ENCODE measurements at places on chromosomes 5 and 9.

GRCh38 chr5:107594253-107595045, 76.3 kb downstream of the EFNA5 start:
- DNase-seq: no peak

DNA sequence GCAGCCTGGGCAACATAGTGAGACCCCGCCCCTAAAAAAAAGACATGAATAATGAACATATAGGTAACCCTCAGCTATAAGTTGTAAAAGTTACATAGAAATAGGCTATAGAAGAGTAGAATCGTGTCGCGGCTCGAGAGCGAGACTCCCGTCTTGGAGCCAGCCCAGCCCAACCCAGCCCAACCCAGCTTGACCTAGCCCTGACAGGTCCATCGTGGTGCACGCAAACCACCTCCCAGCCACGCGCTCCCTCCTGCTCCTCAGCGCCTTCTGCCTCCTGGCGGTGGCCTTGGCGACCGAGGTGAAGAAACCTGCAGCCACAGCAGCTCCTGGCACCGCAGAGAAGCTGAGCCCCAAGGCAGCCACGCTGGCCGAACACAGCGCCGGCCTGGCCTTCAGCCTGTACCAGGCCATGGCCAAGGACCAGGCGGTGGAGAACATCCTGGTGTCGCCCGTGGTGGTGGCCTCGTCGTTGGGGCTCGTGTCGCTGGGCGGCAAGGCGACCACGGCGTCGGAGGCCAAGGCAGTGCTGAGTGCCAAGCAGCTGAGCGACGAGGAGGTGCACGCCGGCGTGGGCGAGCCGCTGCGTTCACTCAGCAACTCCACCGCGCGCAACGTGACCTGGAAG, 10.8 kb downstream of the KIF24 start:
- DNase-seq: no peak

DNA sequence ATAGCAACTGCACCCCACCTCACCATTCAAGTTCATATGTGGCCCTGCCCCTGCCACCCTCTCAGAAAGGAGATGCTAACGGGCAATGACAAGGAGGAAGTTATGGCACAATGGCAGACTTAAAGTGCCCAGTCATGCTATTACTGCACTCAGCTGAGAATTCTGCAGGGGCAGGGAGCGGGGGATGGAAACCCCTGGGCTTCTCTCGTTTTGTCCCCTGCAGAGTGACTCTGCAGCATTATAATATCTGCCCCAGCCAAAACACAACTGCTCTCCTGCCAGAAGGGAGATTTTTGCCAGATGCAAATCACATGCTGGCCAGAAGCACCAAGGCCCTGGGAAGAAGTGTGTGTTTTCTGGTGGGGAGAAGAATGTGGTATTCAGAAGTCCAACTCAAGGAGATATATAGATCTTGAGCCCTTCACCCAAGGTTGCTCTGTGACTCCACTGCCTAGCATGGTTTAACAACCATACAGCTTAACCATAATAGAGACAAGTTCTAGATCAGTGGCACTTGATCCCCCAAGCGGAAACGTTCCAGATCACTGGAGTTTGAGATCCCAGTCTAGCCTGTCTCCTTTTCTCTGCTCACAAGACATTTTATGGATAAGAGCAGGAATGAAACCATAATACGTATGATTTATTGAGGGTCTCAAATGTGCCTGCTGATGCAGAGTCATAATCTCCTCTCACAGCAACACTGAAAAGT, 207.0 kb upstream of the MAP3K1 start:
- DNase-seq: peak; percentile 54

DNA sequence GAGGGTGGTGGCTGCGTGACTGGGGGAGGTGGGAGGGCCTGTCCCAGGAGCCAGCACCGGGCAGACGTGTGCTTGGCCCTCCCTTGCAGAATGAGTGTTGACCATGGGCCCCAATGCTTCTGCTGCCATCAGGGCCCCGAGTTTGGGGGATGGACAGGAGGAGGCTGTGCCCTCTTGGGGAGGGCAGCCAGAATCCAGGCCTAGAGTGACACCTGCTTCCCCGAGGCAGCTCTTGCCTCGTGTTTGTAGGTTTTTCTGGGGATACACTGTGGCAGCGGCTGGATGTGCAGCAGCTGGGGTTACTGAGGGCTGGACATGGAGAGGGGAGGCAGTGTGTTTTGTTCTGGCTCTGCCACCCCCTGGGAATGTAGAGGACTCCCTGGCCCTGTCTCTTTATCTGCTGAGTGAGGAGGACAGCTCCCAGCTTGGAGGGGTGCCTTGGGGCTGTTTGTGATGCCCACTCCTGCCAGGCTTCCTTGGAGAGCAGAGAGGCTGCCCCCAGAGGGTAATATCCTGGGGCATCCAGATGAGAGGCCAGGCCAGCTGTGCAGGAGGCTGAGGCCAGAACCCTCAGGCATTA, 22.7 kb downstream of the WNK2 start:
- DNase-seq: no peak

GRCh38 chr5:11407556-11408145, 496.6 kb downstream of the CTNND2 start:
- no peak for DNase-seq

DNA sequence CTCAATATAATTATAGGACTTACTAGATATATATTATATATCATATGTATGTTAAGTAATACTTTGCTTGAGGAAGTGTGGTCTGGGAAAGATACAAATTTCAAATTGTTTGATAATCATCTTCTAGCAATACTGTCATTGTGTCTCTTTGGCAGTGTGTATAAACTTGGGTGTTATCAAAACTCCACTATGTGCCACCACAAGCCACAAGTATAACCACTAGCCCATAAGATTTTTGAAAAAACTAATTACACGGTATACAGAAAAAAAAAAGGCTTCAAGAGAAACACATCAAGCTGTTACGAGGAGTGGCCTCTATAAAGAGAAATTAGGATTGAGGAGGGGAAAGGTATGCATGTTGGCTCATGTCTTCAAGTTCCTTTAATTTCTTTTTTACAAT, 44.7 kb upstream of the PCSK5 start:
- no peak for DNase-seq

DNA sequence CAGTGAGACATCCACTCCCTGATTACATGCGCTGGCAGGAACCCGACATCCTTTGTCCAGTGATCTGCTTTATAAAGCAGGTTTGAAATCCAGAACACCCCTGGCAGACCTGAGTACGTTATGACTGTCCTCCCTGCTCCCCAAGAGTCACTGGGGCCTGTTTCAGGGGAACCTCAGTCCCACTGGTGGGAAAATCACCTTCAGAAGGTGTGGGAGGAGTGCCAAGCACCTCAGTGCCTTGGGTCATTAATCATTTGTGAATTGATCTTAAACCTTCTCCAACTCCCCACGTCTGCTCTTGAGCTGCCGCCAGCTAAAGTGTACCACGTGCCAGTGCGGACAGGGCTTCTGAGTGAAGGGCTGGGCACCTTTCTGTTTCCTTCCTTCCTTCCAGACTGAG, 16.2 kb downstream of the SLC6A3 start:
- no peak for DNase-seq

DNA sequence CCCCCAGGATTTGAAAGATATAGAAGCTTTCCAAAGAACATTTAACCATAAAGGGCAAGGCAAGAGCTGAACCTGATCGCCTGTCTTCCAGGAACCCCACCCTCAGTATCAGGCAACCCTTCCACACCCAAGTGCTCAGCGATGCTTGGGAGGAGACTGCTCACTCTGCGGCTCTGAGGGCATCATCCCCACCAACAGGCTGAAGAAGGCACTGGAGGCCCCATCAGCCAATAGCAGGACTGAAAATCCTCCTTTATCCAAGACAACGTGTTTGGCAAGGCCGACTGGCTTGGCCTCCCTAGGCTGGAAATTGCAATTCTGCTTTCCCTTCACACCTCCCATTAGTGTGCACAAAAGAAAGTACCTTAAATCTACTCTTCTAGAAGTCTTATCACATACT, 1.4 kb upstream of the PPP2CA start:
- DNase-seq: peak; percentile 11

- DNase-seq: no peak
These were observed 12.0 kb downstream of the LRRC26 start for GRCh38 chr9:137157618-137158415.

GRCh38 chr9:92463387-92463786, 18.9 kb downstream of the ASPN start:
- DNase-seq: no peak

DNA sequence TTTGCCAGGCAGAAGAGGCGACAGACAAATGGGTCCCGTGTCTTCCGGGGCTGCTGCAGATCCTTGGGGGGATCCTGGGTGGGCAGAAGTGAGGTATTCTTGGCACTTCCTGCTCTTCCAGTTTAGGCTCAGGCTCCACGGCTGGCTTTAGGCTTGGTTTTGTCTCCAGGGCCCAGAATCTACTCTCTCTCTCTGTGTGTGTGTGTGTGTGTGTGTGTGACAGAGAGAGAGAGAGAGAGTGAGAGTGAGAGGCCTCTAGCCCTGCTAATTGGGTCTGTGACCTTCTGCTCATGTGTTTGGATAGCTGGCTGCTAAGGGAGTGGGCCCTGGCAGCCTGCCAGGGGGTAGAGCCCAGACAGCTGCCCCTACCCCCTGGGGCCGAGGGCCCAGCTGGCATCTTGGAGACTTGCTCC, 39.3 kb downstream of the CRB2 start:
- DNase-seq: no peak

DNA sequence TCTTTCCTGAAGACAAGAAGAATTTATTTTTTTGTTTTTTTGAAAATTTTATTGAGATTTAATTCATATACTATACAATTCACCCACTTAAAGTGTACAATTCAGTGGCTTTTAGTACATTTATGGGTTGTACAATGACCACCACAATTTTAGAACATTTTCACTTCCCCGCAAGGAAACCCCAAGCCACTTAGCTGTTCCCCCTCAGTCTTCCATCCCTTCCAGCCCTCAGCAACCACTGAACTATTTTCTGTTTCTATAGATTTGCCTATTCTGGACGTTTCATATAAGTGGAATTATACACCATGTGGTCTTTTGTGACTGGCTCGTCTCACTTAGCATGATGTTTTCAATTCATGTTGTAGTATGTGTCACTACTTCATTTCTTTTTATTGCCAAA, 28.0 kb downstream of the DNAI1 start:
- DNase-seq: peak; percentile 79

DNA sequence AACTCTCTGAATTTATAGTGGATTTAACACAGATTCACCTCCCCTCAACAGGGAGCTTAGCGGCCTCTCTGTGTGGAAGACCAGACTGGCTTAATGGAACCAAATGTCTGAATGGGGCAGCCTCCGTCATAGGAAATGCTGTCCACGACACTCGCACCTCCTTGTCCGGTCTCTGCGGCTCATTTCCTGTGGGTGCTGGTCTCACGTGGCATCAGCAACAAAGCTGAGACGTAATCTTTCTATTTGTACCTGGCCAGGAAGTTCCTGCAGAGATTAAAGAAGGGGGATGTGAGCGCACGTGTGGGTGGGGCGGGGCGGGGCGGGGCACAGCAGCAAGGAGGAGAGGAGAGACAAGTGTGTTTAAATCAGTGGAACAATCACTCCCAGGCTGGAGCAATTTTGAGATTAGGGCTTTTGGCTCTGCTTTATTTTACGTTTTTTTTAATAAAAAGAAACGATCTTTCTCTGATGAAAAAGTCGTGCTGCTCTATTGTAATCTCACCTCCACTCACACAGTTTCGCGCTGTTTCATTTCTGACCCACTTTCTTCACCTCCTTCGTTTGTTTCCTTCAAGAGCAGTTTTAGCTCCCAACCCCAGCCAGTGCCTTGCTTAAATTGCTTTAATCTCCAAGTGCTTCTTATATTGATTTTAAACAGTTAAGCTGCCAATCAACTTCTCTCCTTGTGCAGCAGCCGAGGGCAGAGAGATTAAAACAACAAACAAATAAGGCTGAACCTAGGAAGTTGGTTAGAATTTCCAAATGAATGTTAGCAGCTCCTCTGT, 132.2 kb upstream of the ASTN2 start:
- no peak for DNase-seq

DNA sequence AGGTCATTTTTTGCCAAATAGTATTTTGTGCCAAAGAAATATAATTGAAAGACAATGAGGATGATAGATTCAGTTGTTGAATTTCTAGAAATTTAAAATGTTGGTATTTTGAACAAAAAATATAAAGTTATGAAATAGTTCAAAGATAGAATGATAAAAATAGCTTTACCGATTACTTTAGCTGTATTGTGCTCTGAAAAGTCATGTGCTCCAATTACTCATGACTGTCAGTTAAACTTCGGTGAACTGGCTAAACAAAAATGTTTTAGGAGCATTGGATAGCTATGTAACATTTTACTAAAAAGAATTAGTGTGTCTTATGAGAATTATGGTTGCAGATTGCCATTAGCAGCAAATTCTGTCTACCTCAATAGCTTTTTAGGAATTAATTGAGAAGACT, 177.3 kb upstream of the VCAN start:
- peak; percentile 36 for DNase-seq

DNA sequence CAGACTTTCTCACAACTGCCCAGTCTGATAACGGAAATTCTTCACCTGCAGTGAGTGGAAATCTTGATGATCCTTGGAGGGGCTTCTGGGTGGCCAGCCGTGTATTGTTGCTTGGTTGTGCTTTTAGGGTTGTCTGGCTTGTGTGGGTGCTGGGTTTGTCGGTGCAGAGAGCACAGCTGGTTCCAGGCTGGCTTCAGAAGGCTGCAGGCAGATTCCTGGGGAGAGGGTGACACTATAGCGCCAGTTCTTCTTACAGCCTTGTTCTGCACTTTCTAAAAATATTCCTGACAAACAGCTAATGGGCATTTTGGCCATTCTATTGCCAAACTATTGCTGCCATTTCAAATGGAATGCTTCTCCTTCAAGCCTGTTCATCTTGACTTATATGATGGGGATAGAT, 99.3 kb downstream of the PDZD2 start:
- no peak for DNase-seq
